ENCODE measurements at places on chromosomes 7 and 10. TPM values are rescaled to one million over a fixed set of nuclear protein-coding genes. Genes with fewer than 3 reads are reported as not detected.
A peak's percentile ranks its signal among the peaks of the same experiment; 100 is the strongest.

DNA sequence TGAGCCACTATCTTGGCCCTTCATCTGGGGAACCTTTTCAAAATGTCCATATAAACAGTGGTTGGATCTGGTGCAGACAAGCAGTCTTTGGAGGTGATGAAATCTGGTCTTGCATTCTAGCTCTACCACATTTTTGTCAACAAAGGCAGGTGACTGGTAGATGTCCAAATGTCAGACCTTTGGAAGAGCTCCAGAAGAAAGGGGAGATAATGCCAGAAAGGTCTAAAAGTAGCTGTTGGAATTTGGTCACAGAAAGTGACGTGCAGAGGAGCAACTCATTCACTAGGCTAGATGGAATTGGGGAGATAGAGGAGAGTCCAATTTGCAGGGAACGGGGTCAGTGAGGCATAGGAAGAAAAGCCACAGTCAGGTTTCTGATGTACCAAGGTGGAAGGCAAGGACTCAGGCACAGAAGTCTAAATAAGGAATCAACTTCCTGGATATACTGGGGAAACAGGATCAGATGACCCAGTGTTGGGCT lies 36.4 kb upstream of the WAC start:
- H3K27me3 ChIP-seq = no peaks in the 10 kb centered on the region
- H3K4me1 ChIP-seq = no peaks in the 10 kb centered on the region
- no peaks in the 10 kb centered on the region for H3K36me3 ChIP-seq
- DNase-seq = no peak

GRCh38 chr10:22473044-22473443 lies 127.7 kb downstream of the SPAG6 start:
- no peak for DNase-seq
- H3K4me3 ChIP-seq = no peak overlapping the region
- no peak overlapping the region for H3K27ac ChIP-seq
- peaks cover 30% of the 10 kb centered on the region for H3K27me3 ChIP-seq
- H3K4me1 ChIP-seq = peaks cover 11% of the 10 kb centered on the region

DNA sequence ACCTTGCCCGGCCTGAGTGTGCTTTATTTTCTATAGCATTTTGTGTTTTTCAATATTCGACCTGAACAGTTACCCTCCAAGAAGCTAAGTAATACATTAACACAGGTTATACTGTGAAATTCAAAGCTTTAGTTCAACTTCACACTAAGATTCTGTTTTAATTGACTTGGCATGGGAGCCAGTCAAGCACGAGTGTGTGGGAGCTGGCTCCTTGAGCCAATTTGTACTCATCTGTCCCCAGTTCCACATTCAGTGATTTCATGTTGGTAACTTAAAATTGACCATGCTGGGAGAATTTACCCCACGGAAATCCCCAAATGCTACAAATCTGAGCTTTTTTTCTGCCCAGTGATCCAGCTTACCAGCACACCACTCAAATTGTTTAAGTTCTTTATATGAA lies 20.3 kb downstream of the TSPAN12 start:
- no peak overlapping the region for H3K27ac ChIP-seq
- no peak overlapping the region for H3K4me3 ChIP-seq
- no peak for DNase-seq
- no peaks in the 10 kb centered on the region for H3K27me3 ChIP-seq

DNA sequence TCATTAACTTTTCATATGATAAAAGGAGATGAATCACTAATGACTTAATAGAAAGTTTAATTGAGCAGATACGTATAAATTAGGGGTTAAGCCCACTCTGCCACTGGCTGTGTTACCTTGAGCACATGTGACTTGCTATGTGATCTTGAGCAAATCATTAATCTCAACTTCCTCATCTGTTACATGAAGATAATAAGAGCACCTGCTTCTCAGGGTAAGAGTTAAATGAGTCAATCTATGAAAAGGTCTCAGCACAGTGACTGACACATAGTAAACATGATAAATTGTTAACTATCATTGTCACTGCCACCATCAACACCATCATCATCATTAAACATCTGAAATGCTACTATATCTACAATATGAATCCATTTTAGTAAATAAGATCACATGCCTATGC lies 110.8 kb downstream of the TPK1 start:
- no peaks in the 10 kb centered on the region for H3K27me3 ChIP-seq
- no peaks in the 10 kb centered on the region for H3K36me3 ChIP-seq
- H3K4me1 ChIP-seq = no peaks in the 10 kb centered on the region
- DNase-seq = no peak

DNA sequence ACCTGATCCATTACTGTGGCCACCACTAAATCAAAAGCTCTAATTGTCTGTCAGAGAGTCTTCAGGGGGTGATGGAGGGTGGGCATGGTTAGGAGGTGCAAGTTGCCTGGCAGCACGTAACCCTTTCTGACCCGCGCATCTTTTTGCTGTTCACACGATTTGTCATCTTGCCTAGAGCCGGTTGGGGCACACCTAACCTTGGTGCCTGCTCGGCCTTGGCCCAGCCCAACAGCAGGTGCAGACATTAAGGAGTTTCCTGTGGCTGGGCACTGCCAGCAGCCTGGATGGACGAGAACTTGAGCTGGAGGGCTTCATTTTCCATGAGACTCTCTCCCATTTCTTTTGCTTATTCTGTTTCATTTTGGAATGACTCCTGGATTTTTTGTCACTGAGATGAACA lies 41.0 kb upstream of the PTF1A start:
- H3K27ac ChIP-seq = no peak overlapping the region
- H3K36me3 ChIP-seq = no peaks in the 10 kb centered on the region
- DNase-seq = no peak

DNA sequence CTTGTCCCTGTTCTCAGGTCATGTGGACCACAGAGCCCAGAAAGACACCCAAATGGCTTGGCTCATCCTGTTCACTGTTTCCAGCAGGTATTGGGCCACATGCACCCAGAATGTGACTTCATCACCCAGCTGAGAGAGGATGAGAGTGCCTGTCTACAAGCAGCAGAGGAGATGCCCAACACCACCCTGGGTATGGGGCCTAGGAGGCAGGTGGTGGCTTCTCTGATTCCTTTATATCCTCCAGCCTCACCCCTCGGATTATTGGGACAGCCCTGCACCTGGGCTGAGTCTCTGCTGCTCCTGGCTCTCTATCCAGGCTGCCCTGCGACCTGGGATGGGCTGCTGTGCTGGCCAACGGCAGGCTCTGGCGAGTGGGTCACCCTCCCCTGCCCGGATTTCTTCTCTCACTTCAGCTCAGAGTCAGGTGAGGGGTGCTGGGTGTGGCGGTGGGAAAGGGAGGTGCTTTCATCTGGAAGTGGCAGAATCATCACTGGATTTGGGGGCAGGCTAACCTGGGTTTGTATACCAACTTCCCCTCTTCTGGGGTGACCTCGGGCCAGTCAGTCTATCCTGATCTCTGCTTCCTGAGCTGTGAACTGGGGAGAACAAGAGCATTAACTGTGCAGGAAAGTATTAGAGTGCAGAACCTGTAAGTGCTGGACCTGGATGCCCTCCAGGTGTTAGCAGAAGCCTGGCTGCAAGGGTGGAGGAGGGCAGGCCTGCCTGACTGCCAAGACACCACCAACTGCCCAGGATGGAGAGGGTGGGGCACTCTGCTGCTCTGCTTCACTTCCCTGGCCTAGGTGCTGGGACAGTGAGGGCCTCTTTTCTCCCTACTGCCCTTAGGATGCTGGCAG lies 5.2 kb downstream of the GHRHR start:
- H3K4me1 ChIP-seq = no peaks in the 10 kb centered on the region
- no peaks in the 10 kb centered on the region for H3K36me3 ChIP-seq
- H3K27me3 ChIP-seq = no peaks in the 10 kb centered on the region
- DNase-seq = peak; percentile 59
- H3K27ac ChIP-seq = no peak overlapping the region

GRCh38 chr10:79067241-79068202 lies 1.2 kb upstream of the ZMIZ1 start:
- DNase-seq = peak; percentile 95
- peak overlapping the region; percentile 86 for H3K4me3 ChIP-seq
- no peaks in the 10 kb centered on the region for H3K36me3 ChIP-seq
- H3K27me3 ChIP-seq = no peaks in the 10 kb centered on the region

- no peak overlapping the region for H3K4me3 ChIP-seq
- no peaks in the 10 kb centered on the region for H3K27me3 ChIP-seq
- H3K36me3 ChIP-seq = no peaks in the 10 kb centered on the region
These were observed 2.4 kb upstream of the PKD1L1 start for GRCh38 chr7:47950714-47951113.

Gene CNPY1
- total RNA-seq = not detected

Gene OR6V1
- not detected for total RNA-seq

Gene ODAD2
- 8.8 TPM for total RNA-seq

Gene TMEM139
- not detected for total RNA-seq

All from sigmoid colon (tissue), 7 donors.